Activated T-cell treated with anti-CD3 and anti-CD28 coated beads for 24 hours (primary cell): ENCODE measurements at places on chromosomes 2 and 18.

DNA sequence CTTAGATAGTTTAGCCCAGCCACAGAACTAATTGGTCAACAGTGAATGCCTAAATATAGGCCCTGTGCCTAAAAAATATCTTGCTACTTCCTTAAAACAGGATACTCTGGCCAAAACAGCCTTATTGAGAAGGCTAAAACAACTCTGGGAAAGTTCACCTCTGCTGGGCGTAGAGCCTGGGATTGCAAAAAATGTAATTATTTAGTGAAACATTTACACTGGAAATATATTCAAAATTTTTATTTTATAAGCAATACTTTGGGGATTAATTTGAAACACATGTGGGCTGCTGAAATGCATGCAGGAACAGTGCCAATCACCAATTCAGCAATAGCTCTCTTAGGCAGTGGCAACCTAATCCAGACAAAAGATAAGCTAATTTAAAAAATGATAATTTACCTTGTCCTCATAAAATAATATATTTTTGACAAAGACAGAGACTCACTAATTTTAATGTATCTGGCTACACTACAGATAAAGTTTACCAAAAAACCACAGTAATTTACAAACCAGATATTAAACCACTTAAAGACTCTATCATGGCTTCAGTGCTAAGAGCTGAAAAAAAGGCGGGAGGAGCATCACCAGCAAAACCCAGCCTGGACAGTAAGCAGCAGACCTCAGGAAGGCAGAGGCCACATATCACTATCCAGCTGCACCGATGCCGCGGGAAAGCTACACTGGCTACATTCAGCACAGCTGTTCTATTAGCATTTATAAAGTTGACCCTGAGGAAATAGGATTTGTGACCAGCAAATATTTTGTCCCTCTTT is 18.5 kb downstream of the TRAK2 start:
- DNase-seq = no peak

DNA sequence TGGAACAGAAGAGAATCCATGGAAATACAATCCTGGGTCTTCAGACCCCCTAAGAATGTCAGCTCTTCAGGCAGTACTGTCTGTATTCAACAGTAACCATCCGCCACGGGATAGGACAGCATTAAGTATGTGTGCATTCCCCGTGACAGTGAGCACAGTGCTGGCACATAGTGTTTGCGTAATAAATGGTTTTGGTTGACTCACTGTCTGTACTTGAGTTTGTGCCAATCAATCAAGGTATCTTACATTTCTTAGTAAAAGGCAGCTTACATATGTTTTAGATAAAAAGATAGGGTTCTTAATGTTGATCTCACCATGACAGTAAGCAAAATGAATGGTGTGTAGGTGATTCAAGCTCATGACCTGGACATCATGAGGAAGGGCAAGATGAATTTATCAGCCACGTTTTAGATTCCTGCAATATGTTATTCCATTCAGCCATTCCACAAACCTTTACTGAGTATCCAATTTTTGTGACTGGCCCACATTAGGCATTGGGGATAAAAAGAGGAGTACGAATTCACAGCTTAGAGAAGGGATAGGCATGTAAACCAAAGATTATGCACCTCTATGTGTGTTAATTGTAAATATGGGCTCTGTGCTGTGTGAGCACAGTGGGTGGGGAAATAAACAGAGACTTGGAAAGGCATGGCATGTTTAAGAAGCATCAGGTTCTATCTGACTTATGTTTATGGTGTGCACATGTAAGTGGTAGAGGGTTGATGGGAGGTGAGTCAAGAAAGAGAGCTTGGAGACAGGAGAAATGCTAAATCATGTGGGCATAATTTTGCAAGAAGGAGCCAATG is 258.8 kb downstream of the SLC8A1 start:
- DNase-seq = no peak

GRCh38 chr18:54612237-54612636 is 21.2 kb downstream of the DYNAP start:
- no peak for DNase-seq

DNA sequence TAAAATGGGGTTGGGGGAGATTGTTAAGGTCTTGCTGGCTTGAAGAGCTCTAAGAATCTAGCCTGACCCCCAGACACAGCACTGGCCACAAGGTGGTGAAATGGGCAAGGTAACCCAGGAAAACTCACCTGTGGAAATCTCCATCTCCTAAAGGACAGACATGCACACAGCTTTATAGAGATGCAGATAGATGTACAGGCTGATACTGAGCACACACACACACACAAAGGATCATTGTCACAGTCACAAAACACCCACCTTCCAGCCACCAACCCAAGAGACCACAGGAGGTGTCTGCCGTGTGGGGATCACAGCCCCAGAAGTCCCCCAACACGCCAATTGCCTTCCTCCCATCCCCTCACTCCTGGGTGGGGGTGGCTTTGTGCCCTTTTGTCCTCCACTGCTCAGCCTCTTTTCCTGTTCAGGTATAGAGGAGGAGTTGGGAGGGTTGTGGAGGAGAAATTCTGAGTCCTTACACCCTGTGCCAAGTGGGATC is 3.2 kb upstream of the CYP26B1 start:
- no peak for DNase-seq

- peak; percentile 44 for DNase-seq
Observed at GRCh38 chr18:2932247-2933181, 80.4 kb downstream of the LPIN2 start.

GRCh38 chr2:200239216-200239615 is 67.3 kb upstream of the SPATS2L start:
- DNase-seq = no peak

GRCh38 chr2:236855176-236855865 is 230.4 kb upstream of the COPS8 start:
- DNase-seq = no peak

DNA sequence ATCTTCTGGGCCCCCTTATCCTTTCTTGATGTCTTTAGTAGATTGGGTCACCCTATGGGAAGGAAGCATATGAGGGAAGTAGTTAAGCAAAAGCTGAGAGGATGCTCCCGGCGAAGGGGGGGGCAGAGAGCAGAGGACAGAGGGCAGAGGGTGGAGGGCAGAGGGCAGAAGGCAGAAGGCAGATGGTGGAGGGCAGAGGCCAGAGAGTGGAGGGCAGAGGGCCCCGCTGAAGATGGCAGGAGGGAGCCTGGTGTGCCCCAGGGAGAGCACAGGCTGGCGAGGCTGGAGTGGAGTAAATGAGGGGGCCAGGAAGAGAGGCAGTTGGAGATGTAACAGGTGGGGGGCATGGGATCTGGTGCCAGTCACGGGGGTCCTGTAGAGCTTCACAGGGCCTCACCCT is 7.0 kb downstream of the MLPH start:
- no peak for DNase-seq

DNA sequence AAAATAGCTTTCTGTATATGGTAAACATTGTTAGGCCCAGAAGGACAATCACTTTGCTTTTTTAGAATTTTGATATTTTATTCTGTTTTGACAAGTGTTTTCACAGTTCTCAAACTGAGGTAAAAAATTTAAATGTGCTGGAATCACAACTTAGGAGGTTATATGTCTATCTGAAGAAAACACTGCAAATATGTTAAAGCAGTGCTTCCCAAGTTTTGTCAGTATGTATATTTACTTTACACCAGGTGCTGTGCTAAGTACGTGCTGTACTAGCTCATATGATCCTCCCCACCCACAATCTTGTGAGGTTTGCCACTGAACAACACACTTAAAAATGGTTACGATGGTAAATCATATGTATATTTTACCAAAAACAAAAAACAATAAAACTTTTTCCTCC is 124.2 kb downstream of the CABYR start:
- DNase-seq = no peak

GRCh38 chr2:2269989-2270562 is 61.0 kb downstream of the MYT1L start:
- DNase-seq = no peak

DNA sequence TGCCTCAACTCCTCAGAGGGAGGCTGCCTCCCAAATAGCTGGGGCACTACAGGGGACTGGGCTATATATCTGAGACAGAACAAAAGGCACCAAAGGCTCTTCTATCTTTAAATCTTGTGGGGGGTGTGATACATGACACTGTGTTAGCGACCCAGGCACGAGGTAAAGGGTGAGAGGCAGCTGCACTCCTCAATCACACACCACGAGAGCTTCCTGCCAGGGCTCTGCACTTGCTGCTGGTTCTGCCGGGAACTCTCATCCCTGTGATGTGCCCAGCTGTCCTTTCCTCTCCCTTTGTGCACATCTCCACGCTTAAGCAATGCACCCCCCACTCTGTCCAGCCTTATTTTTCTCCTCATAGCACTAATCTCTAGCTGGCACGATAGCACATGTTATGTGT is 32.4 kb downstream of the NPC1 start:
- no peak for DNase-seq

DNA sequence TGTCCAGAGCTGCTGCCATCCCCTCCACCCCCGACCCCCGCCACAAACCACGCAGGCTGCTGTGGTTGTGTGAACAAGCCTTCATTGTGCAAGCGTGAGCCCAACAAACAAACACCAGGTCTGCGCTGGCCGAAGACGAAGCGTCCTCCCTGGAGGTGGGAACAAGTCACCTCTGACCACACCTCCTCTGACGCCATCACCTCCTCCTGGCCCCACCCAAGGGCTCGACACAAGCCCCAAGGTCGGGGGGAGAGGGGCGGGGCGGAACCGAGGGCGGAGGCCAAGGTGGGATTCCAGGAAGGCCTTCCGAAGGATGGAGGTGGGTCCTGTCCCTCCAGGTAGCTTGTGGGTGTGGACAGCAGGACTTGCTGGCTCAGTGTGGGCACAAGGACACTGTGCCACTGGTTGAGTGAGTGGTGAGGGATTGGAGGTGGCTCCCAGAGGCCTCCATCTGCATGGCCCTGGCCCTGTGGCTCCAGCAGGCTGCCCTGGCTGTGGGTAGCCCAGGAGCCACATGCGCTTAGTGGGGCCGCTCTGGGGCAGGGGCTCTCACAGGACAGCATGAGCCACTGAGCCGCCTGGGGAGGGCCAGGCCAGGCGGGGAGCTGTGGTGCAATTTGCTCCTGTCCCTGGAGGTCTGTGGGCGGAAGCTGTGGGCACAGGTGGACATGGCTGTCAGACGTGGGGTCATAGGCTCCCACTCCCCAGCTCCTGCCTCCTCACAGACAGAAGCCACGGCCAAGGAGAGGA is 7.4 kb upstream of the GPR17 start:
- no peak for DNase-seq

DNA sequence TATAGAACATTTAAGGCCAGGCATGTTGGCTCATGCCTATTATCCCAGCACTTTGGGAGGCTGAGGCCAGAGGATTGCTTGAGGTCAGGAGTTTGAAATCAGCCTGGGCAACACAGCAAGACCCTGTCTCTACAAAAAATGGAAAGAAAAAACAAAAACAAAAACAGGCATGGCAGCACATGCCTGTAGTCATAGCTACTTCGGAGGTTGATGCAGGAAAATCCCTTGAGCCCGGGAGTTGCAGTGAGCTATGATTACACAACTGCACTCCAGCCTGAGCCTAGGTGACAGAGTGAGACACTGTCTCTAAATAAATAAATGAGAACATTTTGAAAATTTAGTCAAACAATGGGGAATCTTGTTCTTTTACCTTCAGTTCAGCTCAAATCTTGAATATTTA is 12.1 kb upstream of the YES1 start:
- no peak for DNase-seq

DNA sequence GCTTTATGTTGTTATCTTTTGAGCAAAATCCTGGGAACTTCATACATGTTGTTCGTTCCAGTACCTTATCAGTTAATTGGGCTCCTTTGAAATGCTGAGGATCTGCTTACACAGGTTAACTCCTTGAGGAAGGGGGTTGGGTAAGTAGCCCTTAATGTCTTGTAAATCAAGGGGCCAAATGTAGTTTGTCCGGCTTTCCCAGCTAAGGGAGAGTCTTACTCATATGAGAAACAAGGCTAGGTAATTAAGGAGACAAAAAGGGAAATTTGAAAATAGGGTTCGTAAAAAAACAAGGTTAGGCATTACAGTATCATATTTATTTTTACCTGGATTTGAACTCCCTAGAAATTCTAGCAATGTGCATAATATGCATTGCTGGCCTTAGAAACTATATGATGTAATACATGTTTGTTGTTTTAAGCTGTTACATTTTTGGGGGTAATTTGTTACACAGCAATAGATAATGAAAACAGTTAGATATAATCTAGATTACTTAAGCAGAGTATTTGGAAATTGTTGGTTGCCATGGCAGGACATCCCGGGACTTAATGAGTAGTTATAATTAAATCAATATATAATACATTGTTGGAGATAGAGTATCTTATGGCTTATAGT is 30.9 kb upstream of the RNF149 start:
- no peak for DNase-seq

DNA sequence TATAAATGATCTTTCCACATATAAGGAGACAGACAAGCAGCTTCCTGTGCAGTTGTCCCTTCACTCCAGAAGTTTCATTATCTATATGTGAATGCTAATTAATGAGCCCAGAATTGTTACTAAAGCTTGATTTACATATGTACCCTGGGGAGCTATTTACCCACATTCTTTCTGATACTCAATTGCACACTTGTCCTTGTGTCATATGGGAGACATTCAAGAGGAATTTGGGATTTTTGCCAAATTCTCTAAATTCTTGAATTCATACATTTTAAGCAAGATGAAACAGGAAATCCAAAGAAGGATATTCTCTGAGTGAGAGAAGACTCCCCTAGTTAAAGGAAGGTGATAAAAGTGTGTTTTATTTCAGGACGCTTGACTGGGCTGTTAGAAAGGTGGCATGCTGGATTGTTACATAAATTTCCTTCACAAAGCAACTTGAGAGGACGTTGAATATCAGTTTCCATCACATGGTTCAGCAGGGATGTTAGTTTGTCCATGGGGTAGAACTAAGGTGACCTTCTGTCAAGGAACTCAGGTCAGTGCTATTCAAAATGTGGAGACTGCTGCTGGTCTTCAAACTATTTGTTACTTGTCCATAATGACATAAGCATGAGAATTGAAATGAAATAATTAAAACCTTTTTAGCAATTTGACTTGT is 368.2 kb downstream of the IRS1 start:
- DNase-seq = no peak

- DNase-seq = no peak
Observed at GRCh38 chr2:117985092-117985491, 28.8 kb downstream of the CCDC93 start.

DNA sequence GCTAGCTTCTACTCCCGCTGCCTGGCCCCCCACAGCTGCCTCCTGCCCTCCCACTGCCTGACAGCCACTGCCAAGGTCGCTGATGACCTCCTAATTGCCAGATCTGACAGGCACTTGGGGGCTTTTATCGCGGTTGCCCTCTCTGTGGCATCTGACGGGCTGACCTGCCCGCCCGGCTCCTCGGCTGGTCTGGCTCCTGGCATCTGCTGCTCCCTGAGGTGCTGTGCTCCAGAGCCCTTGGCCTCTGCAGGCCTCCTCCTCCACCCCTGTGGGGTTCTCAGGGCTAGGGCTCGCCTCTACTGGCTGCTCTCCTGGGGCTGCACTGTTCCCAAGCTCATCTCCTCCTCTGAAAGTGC is 43.1 kb downstream of the INHBB start:
- DNase-seq = no peak

DNA sequence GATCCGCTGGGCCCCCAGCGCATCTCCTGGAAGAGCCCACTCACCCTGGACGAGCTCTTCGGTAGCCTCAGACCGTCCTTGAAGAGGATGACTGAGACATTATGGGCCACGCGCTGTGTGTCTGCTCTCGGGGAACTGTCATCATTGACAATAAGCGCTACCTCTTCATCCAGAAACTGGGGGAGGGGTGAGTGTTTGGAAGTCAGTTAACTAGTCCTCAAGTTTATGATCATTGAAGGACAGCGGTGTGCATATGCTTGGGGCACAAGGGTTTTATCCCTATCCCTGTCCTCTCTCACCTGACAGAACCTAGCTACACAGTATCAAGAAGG is 586 bp downstream of the STK16 start:
- DNase-seq = no peak
